CD4-positive, alpha-beta T cell treated with Interleukin-15 for 4 hours (primary cell): ENCODE measurements at places on chromosomes 7 and 10.

DNA sequence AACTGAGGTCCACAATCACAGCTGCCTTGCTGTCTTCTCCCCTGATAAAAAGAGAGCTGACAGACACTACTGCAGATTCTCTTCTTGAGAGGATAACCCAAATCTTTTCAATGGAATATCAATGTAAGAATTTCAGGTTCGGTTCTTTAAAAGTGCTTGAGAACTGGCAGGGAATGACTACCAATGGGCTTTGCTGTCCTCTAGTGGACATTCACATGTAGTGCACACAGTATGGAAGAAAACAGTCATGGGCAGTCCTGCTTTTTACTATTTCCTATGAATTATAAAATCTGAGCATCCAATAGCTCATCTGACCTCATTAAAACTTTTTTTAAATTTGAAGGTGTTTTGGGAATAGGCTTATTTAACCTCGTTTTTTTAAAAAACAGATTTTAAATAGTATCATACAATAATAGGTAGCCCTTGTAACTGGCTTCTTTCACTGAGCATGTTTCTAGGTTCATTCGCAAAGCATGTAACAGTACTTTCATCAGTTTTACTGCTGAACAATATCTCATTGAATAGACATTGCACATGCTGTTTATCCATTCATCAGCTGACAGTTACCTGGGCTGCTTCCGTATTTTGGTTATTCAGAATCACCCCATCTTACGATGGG lies 18.3 kb downstream of the FZD9 start:
- DNase-seq, result peak; percentile 62

GRCh38 chr10:71746344-71747037 lies 26.8 kb downstream of the VSIR start:
- no peak for DNase-seq

- peak; percentile 77 for DNase-seq
Measured at GRCh38 chr10:6269953-6270867, 67.5 kb downstream of the PFKFB3 start.

DNA sequence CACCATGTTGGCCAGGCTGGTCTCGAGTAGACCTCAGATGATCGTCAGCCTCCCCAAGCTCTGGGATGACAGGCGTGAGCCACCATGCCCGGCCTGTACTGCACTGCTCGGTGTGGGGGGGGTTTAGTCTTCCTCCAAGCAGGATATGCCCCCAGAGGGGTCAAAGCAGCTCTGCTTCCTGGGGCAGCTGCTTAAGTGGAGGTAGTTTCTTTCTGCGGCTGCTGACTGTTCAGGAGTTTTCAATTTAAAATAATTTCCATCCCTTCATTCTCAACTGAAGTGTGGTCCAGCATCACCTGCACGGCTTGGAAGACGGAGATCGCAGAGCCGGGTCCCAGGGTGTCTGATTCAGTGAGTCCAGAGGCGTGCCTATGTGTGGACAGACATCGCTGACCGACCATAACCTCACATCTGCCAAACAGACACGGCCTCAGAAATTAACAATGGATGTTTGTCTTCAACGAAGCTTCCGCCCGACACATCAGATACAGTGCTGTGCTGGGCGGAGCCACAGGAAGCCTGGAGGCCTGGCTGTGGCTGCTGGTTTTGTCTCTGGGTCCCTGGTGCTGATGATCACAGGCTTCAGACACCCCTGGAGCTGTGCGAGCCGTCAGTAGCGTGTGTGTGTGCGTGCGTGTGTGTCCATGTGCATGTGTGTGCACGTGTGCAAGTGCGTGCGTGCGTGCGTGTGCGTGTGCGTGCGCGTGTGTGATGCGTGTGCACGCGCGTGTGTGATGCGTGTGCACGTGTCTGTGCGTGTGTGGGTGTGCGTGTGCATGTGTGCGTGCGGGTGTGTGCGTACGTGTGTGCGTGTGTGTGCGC lies 226.5 kb upstream of the PITRM1 start:
- no peak for DNase-seq

DNA sequence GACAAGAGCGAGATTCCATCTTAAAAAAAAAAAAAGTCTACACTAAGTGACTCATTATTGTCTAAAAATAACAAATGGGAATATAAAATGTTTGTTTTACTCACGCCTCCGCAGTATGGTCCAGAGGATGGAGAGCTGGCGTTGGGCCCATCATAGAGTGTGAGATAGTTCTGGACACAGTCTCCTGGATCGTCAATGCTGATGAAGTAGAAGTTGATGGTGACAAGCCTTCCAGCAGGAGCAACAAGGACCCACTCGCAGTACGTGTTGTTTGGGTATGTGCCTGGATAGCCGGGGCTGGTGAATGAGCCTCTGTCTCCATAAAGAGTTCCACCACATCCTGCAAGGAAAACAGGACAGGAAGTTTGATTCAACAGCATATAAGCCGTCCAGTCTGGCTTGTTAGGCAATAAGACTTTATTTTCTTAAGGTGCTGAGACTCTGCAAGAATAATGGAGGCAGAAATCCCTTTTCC lies 11.5 kb upstream of the RSU1 start:
- no peak for DNase-seq

DNA sequence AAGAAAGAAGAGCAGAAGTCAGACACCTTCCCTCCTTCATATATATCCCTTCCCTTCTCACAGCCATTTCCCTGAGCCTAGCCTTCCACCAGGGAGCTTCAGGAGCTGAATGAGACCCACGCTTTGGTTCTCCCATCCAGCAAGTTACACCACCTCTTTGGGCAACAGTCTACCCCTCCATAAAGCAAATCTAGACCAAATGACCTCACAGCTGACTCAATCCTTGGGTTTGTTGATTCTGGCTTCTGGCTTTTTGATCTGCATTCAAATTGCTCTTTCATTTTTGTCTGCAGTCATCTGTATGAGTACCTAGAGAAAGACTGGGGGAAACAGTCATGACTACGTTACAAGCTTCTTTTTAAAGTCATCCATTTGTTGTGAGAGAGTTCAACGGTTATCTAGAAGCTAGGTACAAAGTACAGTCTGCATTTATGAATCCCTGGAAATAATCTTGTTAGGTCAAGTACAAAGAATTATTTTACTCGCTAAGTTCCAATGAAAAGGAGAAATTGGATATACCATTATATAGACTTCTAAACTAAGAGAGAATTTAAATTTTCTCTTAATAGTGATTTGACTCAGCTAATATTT lies 86.3 kb downstream of the RAB11FIP2 start:
- no peak for DNase-seq

DNA sequence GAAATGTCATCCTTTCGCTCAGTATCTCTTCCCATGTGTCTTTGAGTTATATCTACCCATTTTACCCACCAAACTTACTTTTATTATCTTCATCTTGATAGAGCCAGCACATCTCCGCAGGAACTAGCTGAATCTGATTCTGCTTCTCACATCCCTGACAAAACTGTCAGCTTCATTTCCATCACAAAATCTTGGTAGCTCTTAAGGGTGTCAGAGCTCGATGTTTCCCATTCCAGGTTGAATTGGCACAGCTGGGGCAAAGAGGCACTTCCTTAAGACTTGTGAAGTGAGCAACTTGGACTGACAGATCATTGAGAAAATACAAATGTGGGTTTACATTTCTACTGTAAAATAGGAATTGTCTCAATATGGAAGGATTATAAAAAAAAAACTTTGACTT lies 434.5 kb downstream of the SUGCT start:
- no peak for DNase-seq

DNA sequence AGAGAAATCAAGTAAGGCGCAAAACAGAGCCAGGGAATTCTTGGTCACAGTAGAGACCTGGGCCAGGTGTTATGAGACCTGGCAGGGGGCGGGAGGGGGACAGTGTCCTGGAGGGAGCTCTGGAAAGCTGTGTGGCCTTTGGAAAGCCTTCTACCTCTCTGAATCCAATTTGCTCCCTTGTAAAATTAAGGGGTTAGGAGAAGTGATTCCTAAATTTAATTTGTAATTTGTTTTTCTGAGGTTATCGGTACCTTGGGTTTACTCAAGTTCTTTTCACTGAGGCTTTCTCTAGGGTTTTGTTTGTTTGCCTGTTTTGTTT lies 920.8 kb downstream of the TYW1 start:
- DNase-seq, result no peak
